Stimulated activated CD4-positive, alpha-beta T cell treated with anti-CD3 and anti-CD28 coated beads, Interleukin-15, amount 100 ng/mL, for 1 hour (primary cell): ENCODE measurements at places on chromosomes 3 and 15.

DNA sequence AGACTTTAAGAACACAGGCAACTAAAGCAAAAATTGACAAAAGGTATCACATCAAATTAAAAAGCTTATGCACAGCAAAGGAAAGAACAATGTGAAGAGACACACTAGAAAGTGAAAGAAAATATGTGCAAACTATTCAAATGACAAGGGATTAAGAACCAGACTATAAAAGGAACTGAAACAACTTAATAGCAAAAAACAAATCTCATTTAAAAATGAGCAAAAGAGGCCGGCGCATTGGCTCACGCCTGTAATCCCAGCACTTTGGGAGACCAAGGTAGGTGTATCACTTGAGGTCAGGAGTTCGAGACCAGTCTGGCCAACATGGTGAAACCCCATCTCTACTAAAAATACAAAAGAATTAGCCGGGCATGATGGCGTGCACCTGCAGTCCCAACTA is 14.4 kb downstream of the NGLY1 start:
- DNase-seq, result no peak

- DNase-seq, result no peak
These were observed 6.4 kb downstream of the KPNA1 start for GRCh38 chr3:122508135-122508914.

DNA sequence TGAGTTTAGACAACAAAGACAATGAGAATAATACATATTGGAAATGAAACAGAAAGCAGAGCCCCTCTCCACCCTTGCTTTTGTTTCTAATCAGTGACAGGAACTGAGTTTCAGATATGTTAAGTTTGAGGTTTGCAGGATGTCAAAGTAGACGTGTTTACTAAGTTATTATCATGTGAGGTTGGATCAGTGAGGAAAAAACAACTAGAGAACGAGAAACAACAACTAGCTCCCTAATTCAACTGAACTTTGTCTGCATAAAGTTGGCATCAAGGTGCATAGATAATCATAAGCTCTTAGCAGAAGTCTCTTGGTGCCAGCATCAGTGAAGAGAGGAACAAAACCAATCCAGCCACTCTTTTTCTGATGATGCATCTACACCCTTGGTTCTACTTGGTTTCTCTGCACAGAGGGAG is 491.1 kb upstream of the NR2F2 start:
- no peak for DNase-seq

GRCh38 chr3:125654526-125654925 is 59.2 kb upstream of the OSBPL11 start:
- DNase-seq, result no peak

- no peak for DNase-seq
These were observed 27.0 kb downstream of the NCBP2 start for GRCh38 chr3:196915375-196915774.

DNA sequence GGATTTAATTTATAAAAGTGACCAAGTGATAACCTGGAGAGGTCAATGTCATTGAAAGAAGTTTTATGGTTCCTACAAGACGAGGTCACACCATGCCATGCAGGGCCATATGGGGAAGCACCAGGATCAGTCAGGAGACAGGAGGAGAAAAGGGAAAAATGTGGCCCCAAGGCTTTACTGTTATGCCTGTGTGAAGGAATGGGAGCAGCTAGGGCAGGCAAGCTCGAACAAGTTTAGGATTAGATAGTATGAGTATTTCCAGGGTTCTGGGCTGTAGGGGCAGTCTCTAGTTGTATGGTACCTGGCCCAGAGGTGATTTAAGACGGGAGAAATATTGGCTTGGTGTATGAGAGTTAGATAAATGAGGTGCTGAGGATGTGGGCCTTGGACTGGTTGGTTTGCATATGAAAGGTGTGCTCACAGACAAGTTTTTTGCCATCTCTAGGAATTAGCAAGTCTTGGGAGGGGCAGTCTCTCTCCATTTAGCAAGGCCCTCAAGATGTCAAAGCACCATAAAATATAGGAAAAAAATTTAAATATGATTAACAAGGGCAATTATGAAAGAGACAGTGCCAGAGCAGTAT is 36.3 kb upstream of the DCLK3 start:
- no peak for DNase-seq

GRCh38 chr3:23865595-23866396 is 51.0 kb downstream of the NKIRAS1 start:
- DNase-seq, result no peak
